CMK (cell line): ENCODE measurements at places on chromosomes 6 and 20.

DNA sequence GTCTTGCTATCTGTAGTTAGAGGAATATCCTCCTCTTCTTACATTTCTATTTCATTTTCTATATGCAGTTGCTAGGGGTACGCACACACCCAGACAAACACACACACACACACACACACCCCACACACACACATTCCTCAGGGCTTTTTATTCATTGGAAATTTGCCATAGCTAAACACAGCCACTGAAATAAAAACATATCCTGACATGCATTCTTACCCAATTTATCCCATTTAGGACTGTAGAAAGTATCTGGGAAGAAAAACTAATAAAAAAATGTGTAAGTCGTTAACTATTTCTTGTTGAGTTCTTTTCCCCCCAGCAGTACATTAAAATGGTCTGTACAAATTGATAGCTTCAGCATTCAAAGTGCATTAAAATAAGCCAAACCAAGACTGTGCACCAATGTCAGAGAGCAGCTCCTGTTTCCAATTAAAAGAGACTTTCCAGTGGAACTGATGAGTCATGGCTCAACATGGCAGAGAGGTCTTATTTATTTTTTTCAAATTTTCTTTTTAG, 357.9 kb upstream of the AGPAT4 start:
- no peak for DNase-seq

DNA sequence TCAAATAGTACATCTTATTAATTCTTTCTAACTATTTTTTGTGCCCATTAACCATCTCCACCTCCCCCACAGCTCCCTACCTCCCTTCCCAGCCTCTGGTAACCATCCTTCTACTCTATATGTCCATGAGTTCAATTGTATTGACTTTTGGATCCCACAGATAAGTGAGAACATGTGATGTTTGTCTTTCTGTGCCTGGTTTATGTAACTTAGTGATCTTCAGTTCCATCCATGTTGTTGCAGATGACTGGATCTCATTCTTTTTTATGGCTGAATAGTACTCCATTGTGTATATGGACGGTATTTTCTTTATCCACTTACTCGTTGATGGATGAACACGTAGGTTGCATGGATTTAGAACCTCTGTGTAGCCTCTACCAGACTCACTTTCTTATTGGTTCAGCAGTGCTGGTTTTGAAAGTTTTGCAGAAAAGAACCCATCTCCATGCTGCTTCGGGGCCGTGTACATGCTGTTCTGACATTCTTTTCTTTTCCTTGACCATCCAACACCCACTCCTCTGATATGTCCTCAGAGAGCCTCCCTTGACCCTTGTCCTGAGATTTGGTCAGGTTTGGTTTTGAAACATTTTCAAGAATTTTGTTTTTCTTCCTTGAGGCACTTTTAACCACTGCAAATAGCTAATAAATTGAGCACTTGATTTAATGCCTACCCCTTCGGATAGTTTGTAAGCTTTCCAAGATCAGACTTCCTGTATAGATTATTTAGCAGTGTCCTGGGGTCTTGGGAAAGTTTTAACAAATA, 231.2 kb upstream of the ZFP64 start:
- no peak for DNase-seq

- DNase-seq = no peak
Observed at GRCh38 chr6:87139236-87139635, 16.1 kb upstream of the ZNF292 start.

GRCh38 chr6:159148641-159149040, 20.6 kb upstream of the FNDC1 start:
- DNase-seq = no peak
